Stimulated activated CD4-positive, alpha-beta T cell treated with anti-CD3 and anti-CD28 coated beads, TNF-alpha, amount 100 ng/mL, for 48 hours (primary cell): ENCODE measurements at places on chromosomes 13 and 19.

DNA sequence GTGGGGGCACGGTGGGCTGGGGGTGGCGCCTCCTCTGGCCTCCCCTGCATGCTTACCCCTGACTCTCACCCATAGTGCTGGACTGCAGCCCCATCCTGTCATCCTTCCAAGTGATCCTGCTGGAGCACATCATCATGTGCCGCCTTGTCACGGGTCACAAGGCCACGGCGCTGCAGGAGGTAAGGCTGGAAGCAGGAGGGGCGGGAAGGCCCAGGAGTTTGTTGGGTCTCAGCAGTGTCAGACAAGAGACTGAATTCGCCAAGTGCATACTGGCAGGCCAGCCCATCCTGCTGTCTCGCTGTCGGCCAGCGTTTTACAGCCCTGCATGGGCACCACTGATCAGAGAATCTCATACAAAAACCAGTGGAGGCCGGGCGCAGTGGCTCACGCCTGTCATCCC lies 23.1 kb downstream of the MAU2 start:
- no peak for DNase-seq

GRCh38 chr13:99987154-99988019 lies 5.8 kb downstream of the ZIC2 start:
- no peak for DNase-seq

- DNase-seq: no peak
These were observed 47.5 kb downstream of the CRTC1 start for GRCh38 chr19:18730885-18731513.

DNA sequence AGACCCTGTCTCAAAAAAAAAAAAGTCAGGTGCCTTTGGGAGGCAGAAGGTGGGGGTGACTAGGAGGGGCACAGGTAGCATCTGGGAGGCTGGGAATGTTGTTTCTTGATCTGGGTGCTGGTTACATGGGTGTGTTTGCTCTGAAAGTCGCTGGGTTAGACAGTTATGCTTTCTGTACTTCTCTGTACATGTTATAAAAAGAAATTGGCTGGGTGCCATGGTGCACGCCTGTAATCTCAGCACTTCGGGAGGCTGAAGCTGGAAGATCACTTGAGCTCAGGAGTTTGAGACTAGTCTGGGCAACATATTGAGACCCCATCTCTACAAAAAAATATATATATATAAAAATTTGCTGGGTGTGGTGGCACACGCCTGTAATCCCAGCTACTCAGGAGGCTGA lies 15.1 kb downstream of the NOSIP start:
- no peak for DNase-seq

DNA sequence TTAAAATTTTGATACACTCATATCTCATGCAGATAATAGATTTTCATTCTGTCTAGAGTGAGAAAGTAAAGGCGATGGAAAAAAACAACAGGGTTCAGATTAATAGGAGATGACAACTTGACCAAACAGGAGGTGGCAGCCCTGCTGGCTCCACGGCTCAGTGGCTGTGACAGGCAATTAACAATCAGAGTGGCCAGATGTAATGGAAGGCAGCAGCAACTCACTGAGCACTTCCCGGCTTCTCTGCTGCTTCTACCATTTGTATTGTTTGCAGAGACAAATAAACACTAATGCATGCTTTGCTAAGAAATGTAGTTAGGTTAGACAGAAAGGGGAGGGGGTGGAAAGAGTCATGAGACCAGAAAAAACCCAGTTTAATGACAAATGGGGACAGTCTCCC lies 473.0 kb upstream of the SLC10A2 start:
- no peak for DNase-seq

DNA sequence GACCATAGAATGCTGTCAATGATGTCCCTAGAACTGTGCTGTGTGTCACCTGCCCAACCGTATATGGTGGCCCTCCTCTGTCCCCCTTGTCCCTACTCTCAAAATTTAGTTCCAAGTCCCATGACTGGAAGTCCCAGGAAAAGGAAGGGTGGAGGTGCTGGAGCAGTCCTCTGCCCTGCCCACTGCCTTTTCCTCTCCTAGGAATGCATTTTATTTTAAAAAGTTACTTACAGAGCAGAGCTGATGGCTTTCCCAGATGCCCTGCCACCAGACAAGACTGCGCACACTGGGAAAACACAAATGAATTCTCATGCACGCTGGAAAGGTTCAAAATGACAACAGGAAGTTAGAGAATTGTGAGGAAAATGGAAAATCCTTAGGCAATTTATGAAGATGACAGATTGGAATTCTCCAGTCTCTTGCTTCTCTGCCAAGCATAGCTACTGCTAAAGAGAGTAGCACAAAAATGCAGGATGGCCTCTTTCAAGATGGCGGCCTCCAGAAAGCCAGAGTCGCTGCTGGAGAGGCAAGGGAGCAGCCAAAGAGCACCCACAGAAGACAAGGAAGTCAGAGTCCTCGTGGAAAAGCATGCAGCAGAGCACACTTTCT lies 117.1 kb upstream of the TSC22D1 start:
- DNase-seq: no peak

GRCh38 chr13:21683034-21683733 lies 12.3 kb downstream of the FGF9 start:
- DNase-seq: no peak

- no peak for DNase-seq
These were observed 1575.1 kb upstream of the SLC10A2 start for GRCh38 chr13:104641309-104641708.

DNA sequence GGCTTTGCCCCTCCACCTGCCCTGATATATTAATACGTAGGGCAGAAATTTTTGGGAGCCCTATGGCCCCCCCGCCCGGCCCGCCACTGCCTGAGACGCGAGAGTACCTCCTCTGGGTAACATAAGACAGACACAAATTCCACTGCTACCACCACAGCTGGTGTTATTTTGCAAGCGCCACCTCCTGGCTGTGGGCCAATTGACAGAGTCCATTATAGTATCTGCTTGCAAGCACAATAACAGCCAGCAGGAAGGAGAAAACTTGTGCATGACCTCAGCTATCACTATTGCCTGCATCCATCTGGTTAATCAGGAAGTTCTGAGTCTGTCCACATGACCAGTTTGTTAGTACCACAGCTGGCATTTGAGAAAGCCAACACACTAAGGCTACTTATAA lies 25.3 kb upstream of the OR10H2 start:
- DNase-seq: no peak

DNA sequence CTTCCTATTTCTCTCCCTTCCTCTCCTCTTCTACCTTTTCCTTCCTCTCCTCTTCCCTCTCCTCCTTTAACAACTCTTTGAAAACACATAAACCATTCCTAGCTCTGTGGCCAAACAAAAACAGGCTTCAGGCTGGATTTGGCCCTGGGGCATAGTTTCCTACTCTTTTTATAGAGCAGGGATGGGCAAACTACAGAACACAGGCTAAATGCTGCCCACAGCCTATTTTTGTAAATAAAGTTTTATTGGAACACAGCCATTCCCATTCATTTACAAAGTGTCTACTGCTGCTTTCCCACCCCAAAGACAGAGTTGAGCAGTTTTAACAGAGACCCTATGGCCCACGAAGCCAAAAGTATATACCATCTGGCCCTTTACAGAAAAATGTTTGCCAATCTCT lies 35.4 kb downstream of the LHFPL6 start:
- no peak for DNase-seq

- DNase-seq: no peak
These were observed 516.2 kb downstream of the MYO16 start for GRCh38 chr13:109145631-109146030.

- no peak for DNase-seq
These were observed 1430.1 kb upstream of the SPRY2 start for GRCh38 chr13:81770868-81771505.

DNA sequence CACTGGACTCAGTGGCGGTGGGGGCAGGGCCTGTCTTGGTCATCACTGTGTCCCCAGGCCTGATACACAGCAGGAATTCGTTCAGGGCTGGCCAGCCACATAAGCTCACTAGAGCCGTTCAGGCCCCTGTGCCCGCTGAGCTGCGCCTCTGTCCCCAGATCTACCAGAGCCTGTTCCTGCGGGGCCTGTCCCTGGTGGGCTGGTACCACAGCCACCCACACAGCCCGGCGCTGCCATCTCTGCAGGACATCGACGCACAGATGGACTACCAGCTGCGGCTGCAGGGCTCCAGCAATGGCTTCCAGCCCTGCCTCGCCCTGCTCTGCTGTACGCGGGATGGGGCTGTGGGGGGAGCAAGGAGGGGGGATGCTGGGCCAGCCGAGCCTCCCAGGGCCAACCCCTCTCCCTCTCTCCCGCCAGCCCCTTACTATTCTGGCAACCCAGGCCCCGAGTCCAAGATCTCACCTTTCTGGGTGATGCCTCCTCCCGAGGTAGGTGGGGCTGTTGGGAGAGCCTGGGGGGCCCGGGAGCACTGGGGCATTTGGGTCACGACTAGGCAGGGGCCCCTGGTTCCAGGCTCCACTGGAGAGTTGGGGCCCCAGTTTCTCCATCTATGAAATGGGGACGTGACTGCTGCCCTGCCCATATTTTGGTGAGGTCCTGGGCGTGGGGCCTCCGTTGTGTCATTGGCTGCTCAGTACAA lies 13.9 kb downstream of the MPND start:
- no peak for DNase-seq

DNA sequence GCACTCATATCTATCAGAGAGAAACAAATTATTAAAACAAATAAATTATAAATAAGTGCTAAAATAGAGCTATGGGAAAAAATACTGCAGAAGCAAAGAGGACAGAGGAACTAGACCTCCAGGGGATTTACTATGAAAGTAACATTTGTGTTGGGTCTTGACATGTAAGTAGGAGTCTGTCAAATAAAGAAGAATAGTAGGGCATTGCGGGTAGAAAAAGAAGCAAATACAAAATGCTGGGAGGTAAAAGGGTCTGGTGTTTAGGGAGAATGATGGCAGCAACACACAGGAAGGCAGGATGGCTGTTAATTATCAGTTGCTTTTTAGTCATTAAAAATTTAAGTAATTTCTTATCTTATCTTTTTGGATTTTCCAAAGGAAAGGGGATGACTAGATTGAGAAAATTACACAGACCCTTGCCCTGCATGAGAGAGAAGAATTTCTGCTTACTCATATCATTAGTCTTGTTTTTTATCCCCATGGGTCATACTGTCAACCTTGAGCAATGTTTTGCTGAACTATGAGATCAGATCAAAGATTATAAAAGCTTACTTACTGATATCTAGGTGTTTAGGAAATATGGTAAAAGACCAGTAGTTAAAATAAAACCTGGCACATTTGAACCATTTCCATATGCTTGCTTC lies 472.7 kb downstream of the DIAPH3 start:
- no peak for DNase-seq

DNA sequence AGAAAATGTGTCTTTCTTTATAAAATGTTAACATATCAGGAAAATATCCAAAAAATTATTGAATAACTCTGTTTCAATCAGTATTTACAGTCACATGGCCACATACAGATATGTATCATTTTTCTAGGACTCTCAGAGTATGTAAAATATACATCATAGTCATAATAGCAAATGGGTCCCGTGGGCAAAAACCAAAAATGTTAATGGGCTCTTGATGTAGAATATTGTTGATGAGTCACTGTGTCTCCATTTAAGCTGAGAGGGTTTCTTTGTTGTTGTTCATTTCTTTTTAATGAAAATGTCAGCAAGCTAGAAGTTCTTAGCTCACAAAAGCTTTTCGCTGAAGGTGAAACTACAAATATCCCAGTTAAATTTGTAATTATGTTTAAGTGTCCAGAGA lies 1713.1 kb upstream of the PCDH20 start:
- DNase-seq: no peak

- DNase-seq: no peak
These were observed 621 bp downstream of the SOX21 start for GRCh38 chr13:94711561-94712286.

GRCh38 chr19:8204961-8205360 lies 4.2 kb upstream of the CERS4 start:
- DNase-seq: no peak

DNA sequence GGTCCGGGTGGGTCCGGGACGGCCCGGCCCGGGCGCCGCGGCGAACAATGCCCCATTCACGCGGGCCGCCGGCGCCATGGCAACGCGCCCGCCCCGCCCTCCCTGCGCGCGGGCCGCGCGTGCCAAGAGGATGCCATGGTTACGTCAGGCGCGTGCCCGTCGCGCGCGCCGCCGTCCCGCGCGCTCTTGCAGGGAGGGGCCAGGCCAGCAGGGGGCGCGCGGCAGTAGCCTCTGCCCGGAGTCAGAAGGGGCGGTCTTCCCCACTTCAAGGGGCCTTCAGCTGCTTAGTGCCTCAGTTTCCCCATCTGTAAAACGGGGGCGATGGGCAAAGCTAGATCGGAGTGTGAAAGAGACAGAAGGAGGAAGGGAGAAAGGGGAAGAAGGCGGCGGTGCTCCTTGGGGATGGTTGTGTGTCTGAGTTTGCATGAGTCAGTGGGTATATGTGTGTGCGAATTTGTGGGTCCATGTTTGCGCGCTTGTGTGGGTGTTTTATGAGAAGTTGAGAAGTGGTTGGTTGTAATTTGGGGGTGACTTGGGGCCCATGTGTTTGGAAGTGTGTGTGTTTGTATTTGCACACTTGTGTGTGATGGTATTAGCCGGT lies 11.6 kb upstream of the NFIX start:
- DNase-seq: peak; percentile 63

GRCh38 chr13:74080762-74081161 lies 53.4 kb downstream of the KLF12 start:
- DNase-seq: no peak

DNA sequence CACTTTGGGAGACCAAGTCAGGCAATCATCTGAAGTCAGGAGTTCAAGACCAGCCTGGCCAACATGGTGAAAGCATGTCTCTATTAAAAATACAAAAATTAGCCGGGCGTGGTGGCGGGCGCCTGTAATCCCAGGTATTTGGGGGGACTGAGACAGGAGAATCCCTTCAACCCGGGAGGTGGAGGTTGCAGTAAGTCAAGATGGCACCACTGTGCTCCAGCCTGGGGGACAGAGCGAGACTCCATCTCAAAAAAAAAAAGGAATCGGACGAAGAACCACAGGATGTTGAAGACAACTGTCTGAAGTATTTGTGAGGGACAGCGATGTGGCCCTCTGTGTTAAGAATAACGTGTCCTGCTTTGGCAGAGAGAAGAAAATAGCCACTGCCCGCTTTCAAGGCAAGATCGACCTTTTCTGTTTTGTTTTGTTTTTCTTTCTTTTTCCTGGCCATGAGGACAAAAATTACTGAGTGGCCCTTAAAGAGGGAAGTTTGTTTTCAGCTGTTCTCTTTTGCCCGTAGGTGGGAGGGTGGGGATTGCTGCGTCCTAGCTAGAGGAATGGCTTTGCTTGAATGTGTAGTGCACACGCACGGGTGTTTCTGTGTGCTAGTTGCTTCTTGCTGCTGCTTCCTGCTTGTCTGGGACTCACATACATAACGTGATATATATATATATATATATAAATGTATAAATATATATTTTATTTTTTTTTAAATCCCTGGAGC lies 6.2 kb upstream of the PRKCG start:
- no peak for DNase-seq
